ENCODE measurements at places on chromosomes 7 and 10. TPM values are rescaled to one million over a fixed set of nuclear protein-coding genes. Genes with fewer than 3 reads are reported as not detected.

DNA sequence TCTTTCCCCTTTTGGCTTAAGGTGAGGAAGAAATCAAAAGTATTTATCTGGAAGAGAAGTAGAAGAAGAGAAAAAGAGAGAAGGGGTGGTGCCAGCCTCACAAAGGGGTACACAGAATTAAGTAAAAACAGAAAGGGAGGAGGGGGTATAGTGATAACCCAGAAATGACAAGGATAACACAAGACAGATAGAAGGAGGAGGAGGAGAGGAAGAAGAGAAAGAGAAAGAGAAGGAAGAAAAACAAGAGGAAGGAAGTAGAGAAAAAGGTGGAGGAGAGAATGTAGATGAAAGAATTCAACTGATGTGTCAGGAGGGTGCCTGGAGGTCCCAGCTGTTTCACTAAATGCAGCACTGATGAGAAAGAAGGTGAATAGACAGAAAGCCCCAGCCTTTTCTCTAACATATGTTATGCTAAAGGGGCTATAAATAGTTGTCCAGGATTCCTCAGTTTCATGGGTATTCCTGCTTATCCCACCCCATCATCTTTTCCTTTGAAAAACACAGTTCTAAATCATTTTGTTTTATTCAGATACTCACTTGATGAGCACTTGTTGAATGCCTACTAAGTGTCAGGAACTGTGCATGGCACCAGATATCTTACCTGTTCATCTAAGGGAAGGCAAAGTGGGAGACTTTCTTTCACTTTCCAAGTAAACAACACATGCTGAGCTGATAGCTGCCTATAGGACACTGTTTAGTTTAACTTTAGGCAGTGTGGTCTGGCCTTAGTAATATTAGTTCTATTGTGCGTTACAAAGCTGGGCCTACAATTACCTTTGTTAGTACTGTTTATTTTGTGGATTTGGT, 8.0 kb downstream of the SEMA3E start:
- H3K4me3 ChIP-seq: no peak overlapping the region
- no peaks in the 10 kb centered on the region for H3K27me3 ChIP-seq
- no peaks in the 10 kb centered on the region for H3K4me1 ChIP-seq
- no peak for DNase-seq
- no peaks in the 10 kb centered on the region for H3K36me3 ChIP-seq
- H3K27ac ChIP-seq: no peak overlapping the region

- H3K27me3 ChIP-seq: no peaks in the 10 kb centered on the region
- H3K4me1 ChIP-seq: no peaks in the 10 kb centered on the region
- H3K36me3 ChIP-seq: no peaks in the 10 kb centered on the region
- no peak overlapping the region for H3K4me3 ChIP-seq
- no peak overlapping the region for H3K27ac ChIP-seq
- no peak for DNase-seq
These were observed 412.0 kb downstream of the CNTNAP2 start for GRCh38 chr7:146528581-146528980.

- no peak for DNase-seq
- no peaks in the 10 kb centered on the region for H3K36me3 ChIP-seq
- H3K27me3 ChIP-seq: no peaks in the 10 kb centered on the region
- no peak overlapping the region for H3K4me3 ChIP-seq
These were observed 49.3 kb upstream of the KCNIP2 start for GRCh38 chr10:101892782-101893391.

DNA sequence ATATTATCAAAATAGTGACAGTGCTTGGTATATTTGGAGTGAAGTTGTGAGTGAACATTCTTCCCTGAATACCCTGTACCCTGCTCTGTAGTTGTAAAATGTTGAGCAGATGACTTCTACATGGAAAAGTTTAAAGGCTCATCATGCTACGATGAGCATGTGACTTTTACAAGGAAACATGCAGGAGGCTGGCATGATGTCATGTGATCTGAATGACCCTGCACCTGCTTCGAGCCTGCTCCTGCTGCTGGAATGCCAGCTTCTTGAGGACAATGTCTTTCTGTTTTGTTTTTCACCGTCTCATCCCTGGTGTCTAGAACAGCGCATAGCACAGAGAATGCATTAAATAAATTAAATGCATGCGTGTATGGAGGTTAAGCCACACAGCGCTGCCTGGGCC, 5.4 kb upstream of the INPP5A start:
- no peaks in the 10 kb centered on the region for H3K27me3 ChIP-seq
- H3K27ac ChIP-seq: peak overlapping the region; percentile 19
- H3K4me1 ChIP-seq: peaks cover 45% of the 10 kb centered on the region
- DNase-seq: no peak
- no peak overlapping the region for H3K4me3 ChIP-seq

DNA sequence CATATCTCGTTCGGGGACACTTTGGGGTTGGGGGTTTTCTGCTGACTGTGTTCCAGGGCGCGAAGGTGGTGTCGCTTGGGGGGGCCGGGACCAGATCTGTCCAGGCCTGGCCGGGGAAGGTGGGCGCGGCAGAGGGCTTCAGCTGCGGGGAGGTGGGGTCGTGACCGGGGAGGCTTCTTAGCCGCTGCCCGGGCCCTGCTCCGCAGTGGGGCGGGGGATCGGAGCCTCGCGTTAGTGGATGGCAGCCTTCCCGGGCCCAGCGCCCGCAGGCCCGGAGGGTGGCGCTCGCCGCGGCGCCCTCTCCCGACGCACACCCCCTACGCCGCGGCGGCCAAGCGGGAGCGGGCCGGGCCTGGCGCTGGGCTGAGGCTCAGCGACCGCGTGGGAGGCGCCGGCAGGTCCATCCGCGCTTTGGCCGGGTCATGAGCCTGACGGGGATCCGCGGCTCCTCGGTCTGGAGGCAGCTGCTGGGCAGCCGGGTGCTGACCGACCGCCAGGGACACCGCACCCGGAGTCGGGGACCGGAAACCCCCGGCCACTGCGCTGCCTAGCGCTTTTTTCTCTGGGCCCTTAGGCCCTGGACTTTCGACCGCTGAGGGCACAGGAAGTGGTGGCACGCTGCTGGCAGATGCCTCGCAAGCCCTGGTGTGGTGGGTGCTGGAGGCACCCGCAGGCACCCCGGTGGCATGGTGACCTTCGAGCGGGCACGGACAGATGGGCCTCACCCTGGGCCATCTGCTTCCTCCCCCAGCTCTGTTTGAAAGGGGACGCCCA, 1.2 kb downstream of the AGAP3 start:
- H3K36me3 ChIP-seq: no peaks in the 10 kb centered on the region
- DNase-seq: peak; percentile 64
- H3K27ac ChIP-seq: peak overlapping the region; percentile 78
- H3K27me3 ChIP-seq: no peaks in the 10 kb centered on the region

DNA sequence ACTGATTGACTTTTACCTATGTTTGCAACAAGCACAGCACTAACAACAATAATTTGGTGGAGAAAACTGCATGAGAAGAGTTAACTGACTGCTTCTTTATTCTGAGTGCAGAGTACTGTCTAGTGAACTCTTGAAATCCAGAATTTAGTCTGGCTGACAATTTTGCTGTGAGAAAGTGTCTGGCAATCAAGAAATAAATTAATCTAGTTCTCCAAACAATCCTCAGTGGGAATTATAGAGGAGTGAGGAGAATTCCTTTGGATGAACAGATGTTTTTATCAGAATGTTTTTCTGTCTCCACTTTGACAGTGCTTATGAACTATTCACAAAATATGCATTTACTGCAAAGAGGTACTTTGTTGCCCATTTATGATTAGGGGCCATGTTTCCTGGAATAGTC, 694.9 kb upstream of the LRRN3 start:
- H3K27me3 ChIP-seq: no peaks in the 10 kb centered on the region
- no peak for DNase-seq
- no peak overlapping the region for H3K4me3 ChIP-seq
- H3K36me3 ChIP-seq: no peaks in the 10 kb centered on the region
- peaks cover 1% of the 10 kb centered on the region for H3K4me1 ChIP-seq

DNA sequence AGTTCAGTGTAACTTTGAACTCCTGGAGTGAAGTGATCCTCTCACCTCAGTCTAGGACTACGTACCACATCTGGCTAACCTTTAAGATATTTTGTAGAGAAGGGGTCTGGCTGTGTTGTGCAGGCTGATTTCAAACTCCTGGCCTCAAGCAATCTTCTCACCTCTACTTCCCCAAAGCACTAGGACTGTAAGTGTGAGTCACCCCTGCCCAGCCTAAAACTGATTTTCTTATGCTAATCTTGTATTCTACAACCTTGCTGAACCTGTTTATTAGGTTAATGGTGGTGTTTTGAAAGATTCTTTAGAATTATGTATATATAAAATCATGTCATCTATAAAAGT, 58.0 kb downstream of the LCOR start:
- DNase-seq: no peak
- no peaks in the 10 kb centered on the region for H3K36me3 ChIP-seq
- peaks cover 9% of the 10 kb centered on the region for H3K4me1 ChIP-seq
- H3K27ac ChIP-seq: no peak overlapping the region

DNA sequence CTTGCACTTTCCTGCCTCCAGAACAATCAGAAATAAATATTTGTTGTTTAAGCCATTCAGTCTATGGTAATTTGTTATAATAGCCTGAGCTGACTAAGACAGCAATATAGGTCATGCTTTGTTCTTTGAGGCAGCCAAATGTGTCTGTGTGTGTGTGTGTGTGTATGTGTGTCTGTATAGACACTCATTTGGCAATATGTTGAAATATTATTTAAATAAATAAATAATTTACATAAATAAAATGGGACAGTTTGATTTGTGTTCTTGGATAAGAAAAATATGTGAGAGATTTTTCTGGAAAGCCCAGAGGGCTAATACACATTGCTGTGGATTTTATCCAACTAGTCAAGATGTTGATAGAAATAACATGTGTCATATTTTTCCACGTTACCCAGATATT, 140.2 kb downstream of the PTN start:
- no peak overlapping the region for H3K4me3 ChIP-seq
- no peaks in the 10 kb centered on the region for H3K4me1 ChIP-seq
- H3K36me3 ChIP-seq: no peaks in the 10 kb centered on the region
- no peak for DNase-seq
- H3K27ac ChIP-seq: no peak overlapping the region

DNA sequence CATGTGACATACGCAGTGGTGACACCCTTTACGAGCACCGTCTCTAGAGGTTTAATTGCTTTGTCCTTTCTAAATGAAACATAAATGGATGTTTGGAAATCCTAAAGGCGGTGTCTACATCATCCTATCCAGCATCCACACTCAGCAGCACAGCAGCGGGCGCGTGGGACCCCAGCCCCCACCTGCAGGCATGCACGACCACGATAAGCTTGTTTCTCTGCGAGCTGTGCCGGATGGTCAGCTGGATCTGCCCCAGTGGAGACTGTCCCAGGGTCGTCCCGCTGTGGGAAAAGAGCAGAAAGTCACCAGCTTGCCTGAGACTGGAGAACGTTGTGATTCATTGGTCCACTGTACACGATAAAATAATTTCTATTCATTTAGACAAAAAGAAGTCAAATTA, 34.2 kb upstream of the NCAPG2 start:
- no peak overlapping the region for H3K27ac ChIP-seq
- peaks cover 72% of the 10 kb centered on the region for H3K36me3 ChIP-seq
- no peak overlapping the region for H3K4me3 ChIP-seq
- DNase-seq: no peak
- H3K27me3 ChIP-seq: no peaks in the 10 kb centered on the region

DNA sequence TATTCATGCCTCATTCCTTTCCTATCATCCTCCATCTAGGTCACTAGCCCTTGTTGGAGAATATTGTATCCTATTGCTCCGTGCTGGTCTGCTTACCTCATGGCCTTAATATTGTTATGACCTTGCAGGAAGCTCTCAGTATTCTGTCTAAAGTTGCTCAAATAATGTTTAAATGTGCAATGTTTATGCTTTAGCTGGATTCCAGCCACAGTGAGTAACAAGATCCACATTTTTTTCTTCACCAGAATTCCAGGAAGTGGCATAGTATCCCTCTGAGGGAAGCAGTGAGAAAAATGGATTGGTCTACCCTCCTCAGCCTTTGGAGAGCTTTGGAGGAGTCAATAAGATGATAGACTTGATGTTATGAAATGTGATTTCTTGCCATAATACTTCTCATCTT, 402.6 kb downstream of the NRG3 start:
- no peaks in the 10 kb centered on the region for H3K4me1 ChIP-seq
- no peaks in the 10 kb centered on the region for H3K36me3 ChIP-seq
- no peak overlapping the region for H3K27ac ChIP-seq
- no peak overlapping the region for H3K4me3 ChIP-seq
- H3K27me3 ChIP-seq: no peaks in the 10 kb centered on the region
- no peak for DNase-seq

DNA sequence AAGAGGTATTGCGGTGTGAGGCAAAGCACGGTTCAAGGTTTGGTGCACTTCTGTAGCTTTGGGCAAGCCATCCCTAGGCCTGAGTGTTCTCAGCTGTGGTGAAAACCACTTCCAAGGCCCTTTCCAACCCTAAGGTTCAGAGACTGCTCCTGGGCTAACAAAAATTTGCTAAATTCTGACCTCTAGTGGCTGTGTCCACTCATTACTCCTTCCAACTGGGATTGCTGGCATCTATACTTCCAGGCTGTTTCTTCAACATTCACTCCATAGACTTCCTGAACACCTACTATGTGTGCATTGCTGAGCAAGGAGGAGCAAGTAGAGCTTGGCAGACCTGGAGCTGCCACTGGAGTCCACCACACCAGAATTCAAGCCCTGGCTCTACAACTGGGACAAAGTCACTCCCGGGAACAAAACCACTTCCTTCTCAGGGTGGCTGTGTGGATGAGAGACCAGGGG, 29.3 kb upstream of the SH3PXD2A start:
- peaks cover 4% of the 10 kb centered on the region for H3K4me1 ChIP-seq
- no peaks in the 10 kb centered on the region for H3K27me3 ChIP-seq
- H3K4me3 ChIP-seq: no peak overlapping the region
- peak; percentile 63 for DNase-seq

GRCh38 chr7:726854-727103, 280 bp downstream of the DNAAF5 start:
- peaks cover 14% of the 10 kb centered on the region for H3K4me1 ChIP-seq
- H3K27me3 ChIP-seq: no peaks in the 10 kb centered on the region
- H3K27ac ChIP-seq: no peak overlapping the region
- DNase-seq: no peak

DNA sequence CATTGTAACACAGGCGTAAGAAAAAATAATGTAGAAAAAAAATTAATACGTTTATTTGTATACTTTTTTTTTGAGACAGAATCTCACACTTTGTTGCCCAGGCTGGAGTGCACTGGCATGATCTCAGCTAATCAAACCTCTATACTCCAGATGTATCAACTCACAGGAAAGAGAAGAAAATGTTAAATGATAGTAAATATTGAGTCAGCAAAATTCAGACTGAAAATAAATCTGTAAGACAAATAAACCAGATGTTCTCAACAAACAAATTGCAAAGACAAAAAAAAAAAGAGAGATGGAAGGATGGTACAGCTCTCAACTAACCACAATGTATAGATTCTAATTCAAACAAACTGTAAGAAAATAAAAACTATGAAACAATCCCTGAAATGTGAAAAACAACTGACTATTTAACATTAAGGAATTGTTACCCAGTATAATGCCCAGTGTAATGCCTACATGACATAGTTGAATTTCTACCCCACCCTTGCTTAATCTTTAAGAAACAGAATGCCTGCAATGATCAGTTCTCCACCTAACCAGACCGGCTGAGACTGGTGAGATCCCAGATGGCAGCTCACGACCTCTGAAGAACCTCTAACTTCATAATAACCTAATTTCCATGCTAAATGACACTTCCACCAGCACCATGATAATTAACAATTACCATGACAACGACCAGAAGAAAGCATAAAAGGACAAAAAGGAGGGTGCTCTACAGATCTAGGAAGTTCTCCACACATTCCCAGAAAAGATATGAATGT, 272.0 kb upstream of the GNAI1 start:
- H3K4me3 ChIP-seq: no peak overlapping the region
- H3K4me1 ChIP-seq: no peaks in the 10 kb centered on the region
- H3K36me3 ChIP-seq: no peaks in the 10 kb centered on the region
- DNase-seq: no peak
- no peaks in the 10 kb centered on the region for H3K27me3 ChIP-seq

The TSPAN13 gene
- total RNA-seq: 28.1 TPM

The FAM221A gene
- 14.4 TPM for total RNA-seq

The SLC16A9 gene
- total RNA-seq: 63.8 TPM

The WEE2 gene
- total RNA-seq: not detected

The CPN1 gene
- not detected for total RNA-seq

The ADAM12 gene
- 0.92 TPM for total RNA-seq

The SEMA4G gene
- 8.7 TPM for total RNA-seq

Measured in thyroid gland (tissue), 4 donors.